ENCODE measurements at places on chromosomes 7 and 10.

DNA sequence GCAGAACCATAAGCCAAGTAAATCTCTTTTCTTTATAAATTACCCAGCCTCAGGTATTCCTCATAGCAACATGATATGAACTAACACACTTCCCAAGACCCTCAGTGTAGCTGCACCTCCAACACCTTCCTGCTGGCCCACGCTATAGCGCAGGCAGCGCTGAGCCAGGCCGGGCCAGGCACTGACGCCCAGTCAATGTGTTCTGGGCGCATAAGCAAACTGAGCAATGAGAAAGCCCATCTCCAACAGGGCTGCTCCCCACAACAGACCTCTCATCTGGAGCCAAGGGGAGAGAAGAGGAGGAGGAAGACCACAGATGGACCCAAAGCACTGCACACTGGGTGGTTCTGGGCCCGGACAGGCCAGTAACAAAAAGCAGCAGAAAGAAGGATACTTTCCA is 40.8 kb downstream of the FAM53B start:
- no peak for DNase-seq

DNA sequence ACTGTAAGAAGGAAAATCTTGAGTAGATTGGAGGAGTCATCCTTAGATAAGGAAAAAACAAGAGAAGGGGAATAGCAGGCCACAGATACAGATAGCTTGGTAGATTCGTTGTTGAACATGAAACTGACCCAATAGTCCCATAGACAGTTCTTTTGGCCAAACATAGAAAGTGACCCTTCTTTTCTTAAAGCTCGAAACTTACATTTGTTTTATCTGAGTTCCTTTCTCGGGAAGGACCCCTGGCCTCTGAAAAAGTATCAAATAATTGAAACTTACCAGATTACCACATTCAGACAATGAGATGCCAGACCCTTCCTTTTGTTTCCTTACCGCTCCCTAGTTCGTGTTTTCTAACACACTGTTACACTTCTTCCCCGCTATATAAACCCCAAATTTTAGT is 72.9 kb downstream of the ZFAND4 start:
- no peak for DNase-seq

DNA sequence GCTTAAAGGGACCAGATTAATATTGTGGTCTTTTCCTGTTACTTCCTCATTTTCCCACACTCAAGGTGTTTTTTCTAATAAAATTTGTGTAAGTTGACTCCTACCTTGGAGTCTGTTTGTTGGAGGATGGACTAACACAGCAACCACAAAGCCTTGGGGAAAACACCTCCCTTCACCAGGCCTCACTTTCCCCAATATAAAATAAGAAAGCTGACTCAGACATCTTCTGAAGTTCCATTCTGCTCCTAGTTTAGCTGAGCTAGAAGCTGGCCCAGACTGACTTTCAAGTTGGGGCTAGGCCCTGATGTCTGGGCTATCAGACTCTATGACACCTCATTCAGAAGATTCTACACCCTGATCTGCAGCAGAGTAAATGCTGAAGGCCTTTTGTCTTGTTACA is 73.0 kb upstream of the ADRB1 start:
- DNase-seq = no peak

- DNase-seq = no peak
Measured at GRCh38 chr10:37703114-37703513, 154.3 kb downstream of the ZNF248 start.

DNA sequence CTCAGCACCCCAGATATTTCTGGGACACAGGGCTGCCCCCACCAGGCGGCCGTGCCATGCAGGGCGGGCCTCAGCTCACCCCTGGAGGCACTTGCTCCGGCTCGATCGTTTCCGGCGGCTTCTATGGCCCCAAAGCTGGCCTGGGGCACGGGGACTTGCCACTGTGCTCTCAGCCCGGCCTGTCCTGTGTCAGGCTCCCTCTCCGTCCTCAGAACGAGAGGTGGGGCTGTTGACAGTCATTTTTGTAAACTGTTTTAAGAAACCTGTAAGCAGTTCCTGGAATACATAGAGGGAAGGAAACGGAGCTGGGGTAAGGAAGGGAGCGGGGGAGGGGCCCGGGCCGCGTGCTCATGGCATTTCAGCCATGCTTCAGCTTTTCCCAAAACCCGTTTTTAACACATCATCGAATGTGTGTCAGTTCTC is 30.7 kb upstream of the PRKAR1B start:
- DNase-seq = no peak

- no peak for DNase-seq
Measured at GRCh38 chr7:116632384-116632783, 39.6 kb upstream of the MET start.
